ENCODE measurements at places on chromosomes 4 and X.

DNA sequence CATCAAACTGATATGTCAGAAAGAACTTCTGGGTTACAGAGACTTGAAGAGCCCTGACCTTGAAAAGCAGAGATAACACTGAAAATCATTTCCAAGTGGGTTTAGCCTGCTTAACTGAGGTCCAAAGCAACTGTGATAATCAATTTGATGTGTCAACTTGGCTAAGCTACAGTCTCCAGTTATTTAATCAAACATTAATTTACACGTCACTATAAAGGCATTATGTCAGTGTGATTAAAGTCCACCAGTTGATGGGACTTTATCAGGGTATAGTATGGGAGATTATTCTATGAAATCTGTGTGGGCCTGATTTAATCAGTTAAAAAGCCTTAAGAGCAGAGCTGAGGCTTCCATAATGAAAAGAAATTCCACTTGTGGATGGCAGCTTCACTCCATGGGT is 69.1 kb upstream of the PRSS48 start:
- no peak for DNase-seq

DNA sequence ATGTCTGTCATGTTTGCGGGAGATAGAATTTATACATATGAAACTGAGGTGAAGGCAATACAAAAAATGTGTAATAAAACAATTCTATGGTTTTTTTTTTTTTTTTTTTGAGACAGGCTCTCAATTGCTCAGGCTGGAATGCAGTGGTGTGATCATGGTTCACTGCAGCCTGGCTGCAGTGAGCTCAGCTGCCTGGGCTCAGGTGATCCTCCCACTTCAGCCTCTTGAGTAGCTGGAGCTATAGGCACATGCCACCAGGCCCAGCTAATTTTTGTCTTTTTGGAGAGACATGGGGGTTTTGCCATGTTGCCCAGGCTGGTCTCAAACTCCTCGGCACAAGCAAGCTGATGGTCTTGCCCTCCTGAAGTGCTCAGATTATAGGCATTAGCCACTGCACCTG is 10.1 kb downstream of the RADX start:
- no peak for DNase-seq

- DNase-seq, result no peak
Observed at GRCh38 chrX:51894697-51895336, 1.4 kb downstream of the MAGED1 start.

GRCh38 chrX:64456828-64457227 is 61.6 kb upstream of the MTMR8 start:
- no peak for DNase-seq

- no peak for DNase-seq
Observed at GRCh38 chr4:121860121-121860520, 10.2 kb downstream of the BBS7 start.

- DNase-seq, result no peak
Observed at GRCh38 chr4:14744346-14744745, 257.9 kb upstream of the CPEB2 start.

DNA sequence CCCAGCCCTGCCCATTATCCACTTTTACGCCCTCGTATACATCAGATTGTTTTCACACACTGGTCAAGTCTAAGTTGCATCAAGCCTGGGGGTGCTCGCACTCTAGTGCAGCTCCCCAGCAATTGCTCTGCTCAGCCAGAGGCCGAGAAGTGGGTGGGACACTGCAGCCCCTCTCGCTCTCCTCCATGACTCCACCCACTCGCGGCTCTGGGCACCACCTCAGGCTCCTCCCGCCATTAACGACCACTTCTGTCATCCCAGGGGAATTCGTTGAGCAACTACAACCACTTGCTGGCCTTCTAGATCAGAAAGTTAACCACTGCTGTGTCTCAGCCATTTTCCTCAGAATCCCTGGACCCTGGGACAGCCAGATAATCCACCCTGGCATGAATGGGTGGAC is 53.6 kb downstream of the ETNPPL start:
- no peak for DNase-seq

- no peak for DNase-seq
Observed at GRCh38 chr4:71830497-71831190, 46.8 kb upstream of the GC start.

DNA sequence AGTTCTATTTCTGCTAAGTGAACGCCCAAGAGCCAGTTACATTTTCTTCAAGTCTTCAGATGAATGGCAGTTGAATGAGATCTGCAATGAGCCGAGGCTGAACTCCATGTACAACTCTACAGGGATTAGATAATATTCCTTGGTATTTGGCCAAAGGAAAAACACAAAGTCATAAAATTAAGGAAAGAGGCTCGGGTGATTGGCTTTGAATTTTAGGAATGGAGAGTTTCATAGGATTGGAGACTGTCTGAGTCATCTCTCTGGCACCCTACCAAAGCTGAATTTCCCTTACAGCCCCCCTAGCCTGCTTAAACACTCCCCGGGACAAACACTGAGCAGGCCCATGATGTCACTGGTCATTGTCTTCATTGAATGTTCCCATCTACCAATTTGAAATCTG is 188.0 kb upstream of the C1QTNF7 start:
- no peak for DNase-seq

DNA sequence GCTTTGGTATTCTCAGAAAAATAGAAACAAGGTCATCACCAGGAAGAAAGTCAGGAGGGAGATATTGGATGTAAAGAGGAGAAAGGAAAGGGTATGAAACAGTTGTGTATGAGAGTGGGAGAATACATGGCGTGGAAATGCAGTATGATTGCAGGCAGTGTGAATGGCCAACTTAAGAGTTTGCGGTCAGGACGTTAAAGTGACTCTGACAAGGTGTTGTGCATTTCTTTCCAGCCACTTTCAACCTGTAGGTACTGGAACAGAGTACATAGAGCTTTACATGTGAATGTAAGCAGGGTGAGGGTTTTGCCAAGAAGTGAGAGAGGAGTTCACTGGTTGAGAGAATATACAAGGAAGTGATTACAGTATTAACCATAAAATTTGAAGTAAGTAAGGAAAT is 15.7 kb downstream of the ATP10D start:
- no peak for DNase-seq

DNA sequence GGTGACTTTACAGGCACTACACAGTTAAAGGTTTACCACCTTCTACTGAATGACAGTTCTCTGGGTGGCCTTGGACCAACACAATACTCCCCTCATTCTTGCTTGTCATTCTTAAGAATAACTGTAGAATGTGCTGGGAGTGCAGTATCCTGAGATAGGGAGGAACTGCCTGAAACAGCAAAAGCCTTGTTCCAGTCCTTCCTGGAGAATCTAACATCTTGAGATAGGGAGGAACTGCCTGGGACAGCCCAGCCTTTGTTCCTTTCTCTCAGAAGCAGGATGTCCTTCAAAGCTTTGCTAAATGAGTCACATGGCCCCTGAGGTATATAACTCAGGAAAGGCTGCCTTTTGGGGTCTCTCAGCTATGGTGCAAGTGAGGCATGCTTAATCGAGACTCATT is 145.7 kb upstream of the MBNL3 start:
- DNase-seq, result no peak

Data from sciatic nerve (tissue), 2 donors.